ENCODE measurements at places on chromosomes 5 and 9.

DNA sequence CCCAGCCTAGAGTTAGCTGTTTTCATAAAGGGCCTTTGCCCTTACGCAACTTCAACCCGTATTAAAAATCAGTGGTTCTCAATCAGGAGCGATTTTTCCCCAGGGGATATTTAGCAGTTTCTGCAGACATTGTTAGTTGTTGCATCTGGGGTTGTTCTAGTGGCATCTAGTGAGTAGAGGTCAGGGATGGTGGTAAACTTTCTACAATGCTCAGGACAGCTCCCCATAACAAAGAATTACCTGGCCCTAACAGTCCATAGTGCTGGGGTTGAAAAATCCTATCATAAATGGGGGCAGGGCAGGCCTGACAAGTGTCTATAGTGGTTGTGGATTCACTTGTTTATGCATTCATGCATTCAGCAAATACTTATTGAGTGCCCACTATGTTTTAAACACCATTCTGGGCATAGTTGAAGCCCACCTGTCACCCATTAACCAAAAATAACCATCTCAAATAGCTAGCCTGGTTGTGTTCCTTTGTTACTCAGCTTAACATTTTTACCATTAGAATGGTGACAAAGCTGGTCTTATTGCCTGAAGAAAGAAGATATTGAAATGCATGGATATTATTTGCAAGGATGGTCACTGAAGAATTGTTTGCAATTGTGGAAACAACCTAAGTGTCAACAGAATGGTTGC is 15.9 kb upstream of the FGF1 start:
- DNase-seq, result no peak

DNA sequence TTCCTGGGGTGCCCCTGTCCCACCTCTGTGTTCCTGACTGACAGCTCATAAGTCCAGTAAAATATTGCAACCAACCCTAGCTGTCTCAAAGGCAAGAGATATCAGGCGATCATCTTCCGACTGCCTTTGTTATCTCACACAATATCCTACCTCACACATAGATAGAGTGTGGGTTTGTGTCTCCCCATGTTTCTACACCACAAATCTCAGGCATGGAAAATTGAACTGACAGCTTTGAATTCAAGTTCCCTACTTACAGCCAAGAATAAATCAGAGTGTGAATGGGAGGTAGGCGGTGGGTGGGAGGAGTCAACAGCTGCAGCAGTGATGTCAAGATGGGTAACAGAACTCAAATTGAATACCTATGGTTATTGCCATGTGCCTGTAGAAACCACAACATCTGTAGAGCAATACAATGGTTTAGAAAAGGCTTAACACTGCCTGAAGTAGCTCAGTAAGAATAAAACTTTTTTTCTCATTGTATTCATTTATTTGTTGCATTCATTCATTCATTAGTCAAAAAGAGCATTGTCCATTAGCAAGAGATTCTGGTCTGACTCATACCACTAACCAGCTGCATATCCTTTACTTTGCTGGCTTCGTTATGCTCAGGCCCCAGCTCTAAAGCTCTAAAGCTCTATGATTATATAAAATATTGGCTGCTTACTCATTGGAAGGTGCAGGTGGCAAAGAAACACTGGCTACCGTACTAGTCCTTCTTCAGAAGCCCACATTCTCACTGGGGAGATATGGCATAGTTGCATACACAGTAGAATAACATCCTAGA is 108.2 kb upstream of the DMAC1 start:
- DNase-seq, result no peak

GRCh38 chr9:69805962-69806515 is 14.6 kb upstream of the CFAP95 start:
- no peak for DNase-seq

- DNase-seq, result no peak
Measured at GRCh38 chr5:146005264-146005663, 68.9 kb downstream of the SH3RF2 start.

DNA sequence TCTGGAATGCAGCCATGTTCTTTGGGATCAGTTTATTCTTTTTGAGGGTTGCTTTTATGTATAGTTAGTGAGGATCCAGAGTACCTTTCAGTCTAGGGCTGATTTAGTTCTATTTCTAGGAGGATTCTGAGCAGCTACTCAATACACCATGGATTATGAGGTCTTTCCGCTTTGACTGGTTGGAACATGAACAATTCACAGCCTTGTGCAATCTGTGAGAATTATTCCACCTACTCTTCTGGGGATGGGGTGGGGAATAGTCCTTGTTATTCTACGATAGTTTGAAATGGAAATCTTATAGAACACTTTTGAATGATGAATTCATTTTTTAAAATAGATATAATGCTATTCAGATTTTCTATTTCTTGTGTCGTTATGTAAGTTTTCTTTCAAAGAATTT is 212.3 kb upstream of the ARRDC3 start:
- no peak for DNase-seq

GRCh38 chr9:34572092-34572491 is 17.4 kb downstream of the CNTFR start:
- DNase-seq, result no peak

GRCh38 chr9:110123341-110124095 is 84.4 kb downstream of the C9orf152 start:
- DNase-seq, result no peak

DNA sequence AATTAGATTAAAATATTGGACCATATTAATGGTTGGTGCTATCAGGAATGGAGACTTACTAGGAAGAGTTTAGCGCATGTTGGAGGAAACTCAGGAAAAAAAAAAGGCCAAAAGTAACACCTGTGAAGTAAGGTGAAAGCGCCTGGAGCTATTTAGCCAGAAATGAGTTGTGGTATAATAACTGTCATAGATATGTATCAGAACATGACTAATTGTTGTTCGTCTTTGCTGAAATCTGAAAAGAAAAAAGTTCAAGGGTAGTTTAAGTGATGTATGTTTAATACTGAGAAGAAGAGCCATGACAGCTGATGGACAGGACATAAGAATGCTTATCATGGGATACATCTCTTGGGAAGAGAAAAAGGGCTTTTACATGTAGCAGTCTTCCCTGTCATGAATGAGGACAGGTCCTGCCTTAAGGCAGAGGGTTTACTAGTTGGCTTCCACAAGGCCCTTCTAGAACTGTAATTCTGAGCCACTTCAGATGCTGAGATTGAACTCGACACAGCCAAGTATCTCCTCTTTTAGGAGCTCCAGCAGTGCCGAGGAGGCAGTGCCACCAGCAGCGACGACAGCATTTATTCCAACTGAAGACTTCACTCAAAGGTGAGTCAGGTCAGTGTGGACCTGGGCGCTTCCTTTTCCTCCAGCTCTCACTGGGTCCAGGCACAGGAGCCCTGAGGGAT is 940 bp upstream of the CAMK4 start:
- no peak for DNase-seq

GRCh38 chr9:131733541-131734061 is 6.3 kb downstream of the RAPGEF1 start:
- DNase-seq, result no peak

DNA sequence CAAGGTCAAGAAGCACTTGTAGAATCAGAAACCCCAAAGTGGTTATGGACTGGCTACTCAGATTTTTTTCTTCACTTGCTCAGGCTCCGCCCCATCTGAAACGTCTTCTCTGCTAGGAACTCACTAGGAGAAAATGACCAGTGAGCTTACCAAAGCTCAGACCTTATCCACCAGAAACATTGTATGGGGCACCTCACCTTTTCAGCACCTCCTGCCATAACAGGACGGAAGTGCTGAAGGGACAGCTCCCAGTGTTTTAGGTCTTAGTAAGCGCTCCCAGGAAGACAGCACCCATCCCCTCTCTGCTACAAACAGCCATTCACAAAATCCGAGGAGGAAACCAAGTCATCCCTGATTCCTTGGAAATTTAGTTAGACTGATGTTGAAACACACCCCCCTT is 1.2 kb upstream of the GABRA1 start:
- peak; percentile 28 for DNase-seq

GRCh38 chr5:168580227-168580508 is 1.0 kb upstream of the PANK3 start:
- DNase-seq, result no peak

- no peak for DNase-seq
Measured at GRCh38 chr9:114008667-114009410, 69.3 kb downstream of the AMBP start.

- no peak for DNase-seq
Measured at GRCh38 chr5:179185941-179186411, 125.8 kb downstream of the ZNF354C start.

GRCh38 chr5:2742921-2743679 is 8.4 kb downstream of the IRX2 start:
- DNase-seq, result no peak

- DNase-seq, result no peak
Measured at GRCh38 chr5:4662756-4663155, 477.4 kb upstream of the ADAMTS16 start.

DNA sequence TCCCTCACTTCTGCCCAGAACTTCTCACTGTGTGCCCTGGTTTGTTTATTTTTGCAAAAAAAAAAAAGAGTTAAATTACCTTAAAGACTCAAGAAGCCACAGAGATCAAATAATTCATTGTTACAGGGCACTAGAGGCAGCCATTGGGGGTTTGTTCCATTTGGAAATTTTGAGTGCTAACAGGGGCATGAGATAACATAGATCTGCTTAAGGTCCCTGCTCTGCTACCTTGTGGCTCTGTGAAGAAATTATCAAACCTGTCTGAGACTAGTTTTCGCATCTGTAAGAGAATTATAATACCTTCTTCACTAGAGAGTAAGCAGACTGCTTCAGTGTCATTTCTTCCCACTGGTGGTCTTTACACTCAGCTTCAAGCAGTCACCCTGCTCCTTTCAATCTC is 394 bp downstream of the TLR4 start:
- DNase-seq, result no peak

DNA sequence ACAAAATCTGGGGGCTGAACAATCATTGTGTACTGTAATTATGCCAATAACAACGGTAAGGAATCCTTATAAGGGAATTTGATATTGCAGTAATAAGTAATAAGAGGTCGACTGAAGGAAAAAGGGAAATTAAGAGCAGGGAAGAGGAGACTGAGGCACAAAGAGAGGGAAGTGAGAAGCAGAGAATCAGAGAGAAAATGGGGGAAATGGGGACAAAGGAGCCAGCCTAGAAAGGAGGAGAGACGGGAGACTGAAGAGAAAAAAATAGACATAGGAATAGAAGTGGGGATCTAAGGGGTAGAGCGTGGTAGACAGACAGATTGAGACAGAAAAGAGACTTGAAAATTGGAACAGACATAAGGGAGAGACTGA is 518 bp upstream of the ZNF300 start:
- DNase-seq, result no peak

DNA sequence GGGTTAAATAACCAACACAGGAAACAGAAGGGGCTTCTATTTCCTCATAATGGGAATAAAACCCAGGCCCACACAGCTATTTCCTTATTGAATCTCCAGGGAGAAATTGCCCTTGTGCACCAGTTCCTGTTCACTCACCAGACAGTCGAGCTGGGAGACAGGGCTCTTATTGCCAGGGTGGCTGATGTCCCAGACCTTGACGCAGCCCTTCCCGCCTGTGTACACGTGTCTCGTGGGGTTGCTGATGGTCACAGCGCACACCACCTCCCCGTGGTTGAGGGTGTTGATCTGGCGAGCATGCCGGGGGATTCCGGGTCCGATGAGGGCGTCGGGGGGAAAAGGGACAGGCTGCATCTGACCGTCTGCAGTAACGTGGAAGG is 96.5 kb downstream of the TLE1 start:
- DNase-seq, result no peak

DNA sequence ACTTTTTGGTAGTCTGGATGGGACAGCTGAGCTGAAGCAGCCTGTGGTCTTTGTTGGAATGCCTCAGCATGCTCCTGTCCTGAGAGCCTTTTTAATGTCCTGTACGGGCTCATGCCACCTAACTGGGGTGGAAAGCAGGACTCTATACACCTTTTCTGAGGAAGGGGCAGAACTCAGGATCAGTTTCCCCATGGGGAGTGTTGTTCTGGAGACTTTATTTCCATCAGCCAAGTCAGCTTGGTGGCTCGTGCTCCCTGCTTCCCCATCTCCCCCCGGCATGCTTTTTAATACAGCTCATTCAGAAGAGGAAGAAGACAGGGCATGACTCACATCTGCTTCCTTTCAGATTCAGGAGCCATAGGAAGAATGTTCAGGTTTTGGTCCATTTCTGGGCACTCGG is 5.1 kb upstream of the SEPTIN8 start:
- no peak for DNase-seq

DNA sequence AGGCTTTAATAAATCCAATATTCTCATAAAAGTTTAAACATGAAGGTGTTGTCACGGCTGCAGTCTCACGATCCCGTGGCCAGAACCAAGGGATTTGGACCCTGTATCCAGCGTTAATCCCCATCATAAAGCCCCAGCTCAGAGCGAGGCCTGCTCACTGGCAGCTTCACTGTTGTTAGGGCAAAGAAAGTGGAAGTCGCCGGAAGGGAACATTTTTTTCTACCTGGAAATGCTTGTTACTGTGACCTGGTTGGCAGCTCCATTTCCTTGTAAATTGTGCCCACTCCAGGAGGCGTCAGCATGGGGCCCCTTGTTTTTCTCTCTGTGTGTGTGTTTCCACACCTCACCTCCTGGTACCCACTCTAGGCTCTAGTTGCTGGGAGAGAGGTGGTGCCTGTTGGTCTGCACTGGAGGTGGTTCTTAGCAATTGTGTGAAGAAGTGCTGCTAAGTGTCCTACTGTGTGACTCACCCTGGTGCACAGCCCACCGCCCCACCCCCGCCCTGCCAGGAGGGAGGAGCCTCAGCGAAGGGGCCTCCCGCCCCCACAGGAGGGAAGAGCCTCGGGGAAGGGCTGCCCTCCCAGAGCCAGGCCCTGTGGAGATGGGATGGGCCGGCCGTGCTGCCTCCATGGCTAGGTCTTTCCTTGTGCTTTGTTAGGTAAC is 105.1 kb downstream of the EHMT1 start:
- DNase-seq, result no peak

GRCh38 chr9:94696545-94696944 is 30.0 kb upstream of the AOPEP start:
- no peak for DNase-seq

- no peak for DNase-seq
Measured at GRCh38 chr5:76471406-76471805, 68.3 kb downstream of the IQGAP2 start.

DNA sequence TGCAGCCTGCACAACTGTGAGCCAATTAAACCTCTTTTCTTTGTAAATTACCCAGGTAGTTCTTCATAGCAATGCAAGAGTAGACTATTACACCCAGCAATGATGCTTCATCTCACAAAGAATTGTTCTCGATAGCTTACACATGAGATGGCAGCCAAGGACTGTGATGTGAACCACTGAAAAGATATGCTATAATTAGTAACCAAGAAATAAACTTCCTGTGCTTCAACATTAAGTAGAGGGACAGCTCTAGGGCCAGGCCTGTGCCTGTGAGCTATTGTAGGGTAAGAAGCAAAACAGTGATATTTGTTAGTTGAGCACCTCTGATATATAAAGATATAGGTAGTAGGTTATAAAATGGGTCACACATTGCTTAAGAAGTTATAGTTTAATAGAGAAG is 41.8 kb upstream of the DPYSL3 start:
- no peak for DNase-seq

DNA sequence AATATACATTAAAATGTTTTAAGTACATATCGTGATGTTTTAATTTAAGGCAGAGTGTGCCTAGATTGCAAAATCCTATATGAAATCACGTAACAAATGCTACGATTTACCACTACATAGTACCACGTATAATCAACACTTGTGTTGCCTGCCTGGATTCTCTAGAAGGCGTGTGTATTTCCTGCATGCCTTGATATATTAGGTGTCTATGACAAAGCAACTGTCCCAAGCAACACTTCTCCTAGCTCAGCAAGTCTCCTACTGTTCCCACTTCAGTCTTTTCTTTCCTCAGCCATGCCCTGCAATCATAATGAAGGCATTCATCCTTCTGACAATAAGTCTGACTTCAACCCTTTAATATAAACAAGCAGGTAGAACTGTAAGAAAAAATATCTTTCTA is 89.6 kb downstream of the PTPRD start:
- no peak for DNase-seq

- no peak for DNase-seq
Measured at GRCh38 chr9:28464481-28465216, 891.4 kb upstream of the C9orf72 start.
